ENCODE measurements at places on chromosomes 11 and 22.

DNA sequence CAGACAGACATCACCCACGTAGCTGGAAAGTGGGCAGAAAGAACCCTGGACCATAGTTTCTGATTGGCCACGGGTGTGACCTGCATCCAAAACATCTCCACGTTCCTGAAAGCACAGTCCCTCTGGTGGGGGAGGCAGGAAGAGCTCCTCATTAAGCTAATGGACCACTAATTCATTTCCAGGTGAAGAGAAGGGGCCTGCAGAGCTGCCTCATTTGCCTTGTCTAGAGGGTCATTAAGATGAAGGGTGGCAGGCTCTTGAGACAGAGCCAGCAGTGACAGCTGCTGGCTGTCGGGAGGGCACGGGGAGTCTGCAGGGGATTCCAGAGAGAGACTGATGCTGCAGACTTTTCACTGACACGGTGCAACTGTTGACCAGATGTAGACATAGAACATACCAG lies 149.6 kb upstream of the OPCML start:
- DNase-seq = no peak

GRCh38 chr11:68014157-68014946 lies 4.2 kb downstream of the ALDH3B1 start:
- no peak for DNase-seq

DNA sequence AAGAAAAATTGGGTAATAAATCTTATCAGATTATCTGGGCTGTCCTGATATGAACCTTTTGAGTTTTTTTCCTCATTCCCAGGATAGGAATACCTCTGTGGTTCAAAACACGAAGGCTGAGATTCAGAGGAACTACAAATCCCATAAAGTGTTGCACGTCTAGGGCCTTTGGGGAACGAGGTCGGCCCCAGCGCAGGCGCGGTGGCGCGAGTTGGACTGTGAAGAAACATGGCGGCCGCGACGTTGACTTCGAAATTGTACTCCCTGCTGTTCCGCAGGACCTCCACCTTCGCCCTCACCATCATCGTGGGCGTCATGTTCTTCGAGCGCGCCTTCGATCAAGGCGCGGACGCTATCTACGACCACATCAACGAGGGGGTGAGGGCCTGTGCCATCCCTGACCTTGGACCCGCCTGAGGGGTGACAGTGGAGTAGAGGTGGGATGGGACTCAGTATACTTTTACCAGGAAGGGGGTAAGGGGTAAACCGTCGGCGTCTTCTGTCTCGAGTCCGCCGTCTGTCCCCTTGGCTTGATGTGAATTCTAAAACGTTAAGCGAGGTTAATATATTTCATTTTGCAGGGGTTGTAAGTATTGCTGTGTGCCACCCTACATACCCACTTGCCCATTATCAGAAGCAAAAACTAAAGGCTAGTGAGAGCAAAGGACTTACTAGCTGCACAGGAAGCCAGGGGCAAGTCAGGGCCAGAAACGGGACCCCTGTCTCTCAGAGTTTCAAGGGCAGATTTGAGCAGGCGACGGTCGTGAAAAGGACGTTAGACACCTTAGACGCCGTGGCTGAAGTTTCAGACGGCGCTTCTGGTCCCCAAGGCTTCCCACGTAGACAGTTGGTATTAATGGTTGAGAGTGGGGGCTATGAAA lies at the start of gene UQCR10:
TSS of gene UQCR10 (plus strand) at position 199 of the 881 bp plus-strand sequence. CDS start at position 229, 30 bp downstream.
- peak; percentile 91 for DNase-seq

GRCh38 chr11:3215346-3216026 lies 3.1 kb downstream of the MRGPRG start:
- DNase-seq = peak; percentile 46

DNA sequence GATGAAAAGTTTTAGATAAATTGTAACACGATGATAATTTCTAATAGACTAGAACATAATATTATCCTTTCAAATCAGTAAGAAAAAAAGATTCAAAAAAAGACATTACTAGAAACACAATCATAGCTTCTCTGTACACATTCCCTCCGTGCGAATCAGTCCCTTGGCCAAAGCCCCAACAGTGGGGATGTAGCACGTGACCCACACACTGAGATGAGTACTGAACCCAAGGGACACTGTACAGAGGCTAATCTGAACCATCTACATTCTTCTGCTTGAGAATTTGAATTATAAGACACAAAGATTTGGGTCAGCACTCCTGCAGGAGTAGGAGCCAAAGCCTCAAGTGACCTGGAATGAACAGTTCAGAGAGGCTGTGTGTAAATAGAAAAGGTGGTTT lies 353.7 kb downstream of the INSC start:
- DNase-seq = no peak

DNA sequence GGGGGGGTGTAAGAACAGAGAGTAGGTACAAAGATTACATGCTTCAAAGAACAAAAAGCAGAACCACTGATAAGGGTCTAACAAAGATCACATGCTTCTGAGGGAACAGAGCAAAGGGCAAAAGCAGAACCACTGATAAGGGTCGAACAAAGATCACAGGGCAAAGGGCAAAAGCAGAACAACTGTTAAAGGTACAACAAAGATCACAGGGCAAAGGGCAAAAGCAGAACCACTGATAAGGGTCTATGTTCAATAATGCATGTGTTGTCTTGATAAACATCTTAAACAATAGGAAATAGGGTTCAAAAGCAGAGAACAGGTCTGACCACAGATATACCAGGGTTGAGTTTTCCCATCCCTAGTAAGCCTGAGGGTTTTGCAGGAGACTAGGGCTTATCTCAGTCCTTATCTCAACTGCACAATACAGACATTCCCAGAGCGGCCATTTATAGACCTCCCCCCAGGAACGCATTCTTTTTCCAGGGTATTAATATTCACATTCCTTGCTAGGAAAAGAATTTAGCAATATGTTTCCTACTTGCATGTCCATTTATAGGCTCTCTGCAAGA lies 81.9 kb upstream of the PGR start:
- no peak for DNase-seq

- DNase-seq = no peak
Measured at GRCh38 chr11:11444804-11445131, 91.7 kb upstream of the CSNK2A3 start.

GRCh38 chr22:26057731-26058130 lies 111.5 kb upstream of the SEZ6L start:
- DNase-seq = no peak

DNA sequence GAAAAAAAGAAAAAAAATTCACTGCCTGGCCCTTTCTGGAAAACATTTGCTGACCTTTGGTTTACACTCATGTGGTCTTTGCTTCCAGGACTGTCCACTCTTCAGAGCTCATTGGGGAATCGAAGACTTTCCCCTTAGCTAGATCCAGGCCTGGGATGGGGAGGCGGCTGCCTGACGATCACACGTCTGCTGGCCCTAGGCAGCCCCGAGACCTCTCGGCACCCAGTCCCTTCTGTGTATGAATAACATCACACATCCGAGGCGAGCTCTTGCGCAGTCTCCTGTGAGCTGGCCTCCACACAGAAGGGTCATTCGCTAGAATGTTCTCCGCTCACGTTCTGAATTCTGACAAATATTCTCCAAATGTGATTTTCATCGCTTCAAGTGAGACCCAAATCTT lies 25.7 kb upstream of the GAL start:
- no peak for DNase-seq

- DNase-seq = no peak
Measured at GRCh38 chr11:12556788-12557384, 117.3 kb upstream of the TEAD1 start.

DNA sequence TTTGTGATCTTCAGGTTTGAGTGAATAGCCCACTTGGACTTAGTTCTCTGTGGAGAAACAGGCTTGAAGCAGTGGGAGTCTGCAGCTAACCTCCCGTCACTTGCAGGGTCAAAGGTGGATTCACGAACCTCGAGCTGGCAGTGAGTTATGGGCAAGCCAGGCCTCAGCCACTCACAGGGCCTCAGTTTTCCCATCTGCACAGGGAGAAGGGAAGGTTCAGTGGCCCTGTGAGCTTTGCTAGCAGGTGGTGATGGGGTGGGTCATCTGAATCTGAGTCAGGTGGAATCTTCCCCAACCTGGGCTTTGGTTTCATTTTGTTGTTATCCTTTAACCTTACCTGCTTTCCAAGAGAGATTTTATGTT lies 86.6 kb upstream of the GRIK4 start:
- no peak for DNase-seq

DNA sequence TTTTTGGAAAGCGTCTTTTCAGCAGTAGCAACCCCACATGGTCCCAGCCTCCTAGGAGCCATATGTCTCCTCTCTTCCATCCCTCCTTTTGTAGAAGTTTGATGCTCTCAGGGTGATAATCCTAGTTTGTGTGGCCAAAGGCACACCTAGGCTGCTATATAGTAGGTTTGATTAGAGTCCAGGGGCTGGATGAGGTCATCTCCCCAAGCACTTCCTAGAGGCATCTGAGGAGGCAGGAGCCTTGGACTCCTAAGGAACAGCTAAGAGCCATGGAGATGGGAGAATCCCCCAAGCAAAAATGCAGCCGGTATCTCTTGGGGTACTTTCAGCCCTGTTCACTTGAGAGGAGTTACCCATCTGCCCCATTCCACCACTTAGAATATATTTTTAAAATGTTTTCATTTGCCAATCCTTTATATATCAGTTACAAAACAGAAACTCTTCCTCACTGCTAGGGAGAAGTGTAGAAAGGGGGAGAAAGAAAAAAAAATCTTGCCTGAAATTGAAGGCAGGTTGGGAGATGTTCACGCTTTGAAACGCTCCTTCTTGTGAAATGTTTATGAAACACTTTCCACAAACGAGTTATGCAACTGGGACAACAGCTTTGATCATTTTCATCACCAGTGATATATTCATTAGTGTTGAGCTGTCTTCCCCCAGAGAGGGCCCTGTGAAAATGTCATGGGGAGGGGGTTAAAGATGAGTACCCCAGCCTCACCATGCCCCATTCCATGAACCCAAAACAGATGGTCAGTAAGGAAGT lies 31.9 kb upstream of the TLCD5 start:
- DNase-seq = no peak

- DNase-seq = no peak
Measured at GRCh38 chr11:71098776-71099175, 153.6 kb downstream of the SHANK2 start.

DNA sequence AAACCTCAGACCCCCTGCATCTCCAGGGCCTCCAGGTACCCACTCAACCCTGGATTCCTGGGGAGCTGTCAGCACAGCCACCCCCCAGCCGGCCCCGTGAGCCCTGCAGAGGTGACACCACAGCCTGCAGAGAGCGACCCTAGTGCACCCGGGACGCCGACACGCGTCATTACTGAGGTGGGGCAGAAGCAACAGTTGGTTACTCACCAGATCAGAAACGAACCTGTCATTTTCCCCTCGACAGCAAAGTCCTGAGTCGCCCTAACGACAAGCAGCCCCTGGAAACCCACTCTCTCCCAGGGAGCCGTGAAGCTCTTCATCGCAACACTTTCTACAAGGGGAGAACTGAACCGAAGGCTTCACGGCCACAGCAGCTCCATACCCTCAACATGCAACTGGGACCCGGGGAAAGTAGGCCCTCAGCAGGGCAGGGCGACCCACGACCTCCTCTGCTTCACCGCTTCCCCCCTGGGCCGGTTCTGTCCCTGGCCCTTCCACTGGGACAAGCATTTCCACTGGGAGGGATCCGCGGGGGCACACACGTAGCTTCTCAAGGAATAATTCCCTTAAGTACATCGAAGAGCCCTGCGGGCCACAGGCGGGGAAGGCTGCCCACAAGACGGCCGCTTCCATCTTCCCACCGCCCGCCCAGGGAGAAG lies 1.6 kb downstream of the BRD1 start:
- no peak for DNase-seq
